Type B pancreatic cell (in vitro differentiated cells): ENCODE measurements at places on chromosomes 13 and 19. TPM values are rescaled to one million over a fixed set of nuclear protein-coding genes. Genes with fewer than 3 reads are reported as not detected.

The NBEA gene
- 7.2 and 20.8 TPM in 2 replicates for total RNA-seq

DNA sequence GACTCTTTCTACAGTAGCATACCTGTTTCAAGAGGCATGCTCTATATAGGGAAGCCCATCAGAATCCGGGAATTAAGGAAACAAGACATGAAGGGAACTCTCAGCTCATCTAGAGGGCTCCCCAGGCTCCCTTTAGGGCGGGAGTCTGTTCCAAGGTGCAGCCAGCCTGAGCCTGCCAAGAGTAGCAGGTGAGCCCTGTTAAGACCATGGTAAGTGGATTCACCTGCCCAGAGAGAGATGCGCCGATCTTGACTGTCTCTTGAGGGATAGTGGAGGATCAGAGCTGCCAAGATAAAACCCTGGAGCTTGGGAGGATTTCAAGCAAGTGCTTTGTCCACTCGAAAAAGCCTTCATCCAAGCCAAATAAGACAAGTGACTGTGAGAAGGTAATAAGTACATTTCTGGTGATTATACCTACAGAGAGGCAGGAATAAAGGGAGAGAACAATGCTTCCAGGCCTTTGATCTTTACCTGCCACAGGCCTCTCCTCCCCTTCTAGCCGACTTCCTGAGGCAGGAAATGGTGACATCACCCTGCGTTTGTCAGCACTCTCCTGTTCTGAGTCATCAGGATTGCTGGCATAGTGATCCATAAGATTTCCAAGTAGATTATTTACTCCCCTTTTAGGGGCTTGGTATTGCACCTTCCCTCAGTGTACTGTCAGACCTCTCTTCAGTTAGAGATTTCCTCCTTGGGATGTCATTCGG is 31.5 kb downstream of the KLF5 start:
- DNase-seq = no peak
- no peaks in the 10 kb centered on the region for H3K27me3 ChIP-seq
- H3K36me3 ChIP-seq = peaks cover 5% of the 10 kb centered on the region

GRCh38 chr19:10979951-10980381 is 19.1 kb downstream of the SMARCA4 start:
- no peak for DNase-seq
- peaks cover 7% of the 10 kb centered on the region for H3K36me3 ChIP-seq
- H3K27me3 ChIP-seq = no peaks in the 10 kb centered on the region
- H3K4me1 ChIP-seq = peaks cover 18% of the 10 kb centered on the region
- no peak overlapping the region for H3K4me3 ChIP-seq
- no peak overlapping the region for H3K27ac ChIP-seq

DNA sequence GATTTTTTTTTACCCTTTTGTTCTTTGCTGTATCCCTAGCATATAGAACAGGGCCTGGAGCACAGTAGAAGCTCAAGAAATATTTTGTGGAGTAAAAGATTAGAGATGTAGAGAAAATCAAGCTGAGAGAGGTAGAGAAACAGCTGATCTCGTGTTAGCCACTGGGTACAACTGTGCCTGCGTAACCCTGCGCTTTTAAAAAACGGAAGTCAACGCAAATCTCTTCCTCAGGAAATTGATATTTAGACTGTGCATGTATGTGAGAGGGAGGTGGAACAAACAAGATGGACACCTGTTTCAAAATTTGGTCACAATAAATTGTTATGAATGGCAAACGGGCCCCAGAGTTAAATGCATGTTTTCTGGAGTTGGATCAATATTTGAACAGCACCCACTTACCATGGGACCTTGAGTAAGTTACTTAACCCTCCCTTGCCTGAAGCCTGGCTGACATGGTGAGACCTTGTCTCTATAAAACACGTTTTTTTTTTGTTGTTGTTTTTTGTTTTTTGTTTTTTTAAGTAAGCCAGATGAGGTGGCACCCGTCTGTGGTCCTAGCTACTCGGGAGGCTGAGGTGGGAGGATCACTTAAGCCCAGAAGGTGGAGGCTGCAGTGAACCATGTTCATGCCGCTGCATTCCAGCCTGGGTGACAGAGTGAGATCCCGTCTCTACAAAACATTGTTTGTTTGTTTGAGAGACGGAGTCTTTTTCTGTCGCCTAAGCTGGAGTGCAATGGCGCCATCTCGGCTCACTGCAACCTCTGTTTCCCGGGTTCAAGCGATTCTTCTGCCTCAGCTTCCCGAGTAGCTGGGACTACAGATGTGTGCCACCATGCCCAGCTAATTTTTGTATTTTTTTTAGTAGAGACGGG is 3.3 kb upstream of the EPOR start:
- no peaks in the 10 kb centered on the region for H3K36me3 ChIP-seq
- H3K27me3 ChIP-seq = peaks cover 8% of the 10 kb centered on the region
- no peak for DNase-seq
- no peak overlapping the region for H3K4me3 ChIP-seq
- no peak overlapping the region for H3K27ac ChIP-seq

DNA sequence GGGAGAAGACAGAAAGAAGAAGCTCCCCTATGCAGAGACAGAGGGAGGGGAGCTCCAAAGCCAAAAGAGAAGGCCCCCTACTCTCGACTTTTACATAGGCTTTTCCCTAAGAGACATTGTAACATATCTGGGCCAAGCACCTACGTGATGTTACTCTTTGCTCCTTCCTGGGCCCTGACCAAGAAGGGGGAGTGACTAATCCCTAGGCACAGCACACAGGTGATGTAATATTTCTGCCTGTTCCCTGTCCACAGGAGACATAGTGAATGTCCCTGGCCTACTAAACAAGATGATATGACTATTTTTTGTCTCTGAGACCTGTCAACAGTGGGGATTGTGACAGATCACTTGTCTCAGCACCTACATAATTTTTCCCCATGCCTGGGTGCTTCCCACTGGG is 15.9 kb upstream of the ZNF254 start:
- H3K4me1 ChIP-seq = peaks cover 6% of the 10 kb centered on the region
- H3K27ac ChIP-seq = peak overlapping the region; percentile 29
- H3K4me3 ChIP-seq = no peak overlapping the region
- H3K36me3 ChIP-seq = peaks cover 60% of the 10 kb centered on the region
- DNase-seq = no peak

DNA sequence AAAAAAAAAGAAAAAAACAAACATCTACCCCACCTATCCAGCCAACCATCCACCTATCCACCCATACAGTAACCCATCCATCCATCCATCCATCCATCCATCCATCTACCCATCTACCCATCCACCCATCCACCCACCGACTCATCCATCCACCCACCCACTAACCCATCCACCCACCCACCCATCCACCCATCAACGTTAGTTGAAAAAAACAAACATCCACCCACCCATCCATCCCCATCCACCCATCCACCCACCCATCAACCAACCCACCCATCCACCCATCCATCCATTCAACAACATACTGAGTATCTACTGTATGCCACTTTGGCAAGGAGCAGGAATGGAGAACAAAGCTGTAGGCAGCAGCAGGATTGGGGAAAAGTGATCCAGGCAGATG is 6.1 kb upstream of the AP3D1 start:
- H3K27ac ChIP-seq = peak overlapping the region; percentile 59
- H3K4me1 ChIP-seq = peaks cover 15% of the 10 kb centered on the region
- no peaks in the 10 kb centered on the region for H3K27me3 ChIP-seq
- DNase-seq = no peak
- no peak overlapping the region for H3K4me3 ChIP-seq
- no peaks in the 10 kb centered on the region for H3K36me3 ChIP-seq

The DZIP1 gene
- total RNA-seq = 5.9 and 51.3 TPM in 2 replicates

The CCDC194 gene
- not detected in 2 replicates for total RNA-seq

- peak overlapping the region; percentile 92 for H3K27ac ChIP-seq
- peaks cover 16% of the 10 kb centered on the region for H3K4me1 ChIP-seq
- DNase-seq = peak; percentile 91
- H3K4me3 ChIP-seq = peak overlapping the region; percentile 84
- peaks cover 3% of the 10 kb centered on the region for H3K27me3 ChIP-seq
Measured at GRCh38 chr19:47231215-47232054, 436 bp upstream of the BBC3 start.

DNA sequence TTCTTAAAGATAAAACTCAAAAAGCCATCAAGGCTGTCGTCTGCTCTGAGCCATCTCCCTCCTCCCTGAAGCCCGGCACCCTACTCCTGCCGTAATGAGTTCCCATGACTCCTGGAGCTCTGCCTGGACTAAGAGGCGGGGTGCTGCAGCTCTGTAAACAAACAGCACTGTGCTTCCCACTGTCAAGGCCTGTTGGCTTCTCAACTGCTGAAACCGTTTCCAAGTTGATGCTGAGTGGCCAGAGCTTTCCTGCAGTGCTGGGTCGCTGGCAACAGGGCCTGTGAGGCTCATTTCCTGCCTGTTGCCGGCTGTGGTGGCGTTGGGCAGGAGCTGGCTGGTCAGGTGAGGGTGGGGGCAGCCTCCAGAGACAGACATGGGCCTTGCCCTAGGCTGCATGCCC is 26.7 kb upstream of the ISYNA1 start:
- H3K27ac ChIP-seq = peak overlapping the region; percentile 77
- no peak overlapping the region for H3K4me3 ChIP-seq
- DNase-seq = no peak
- H3K4me1 ChIP-seq = no peaks in the 10 kb centered on the region
- no peaks in the 10 kb centered on the region for H3K36me3 ChIP-seq

The GPR4 gene
- total RNA-seq = not detected in 2 replicates

- no peak for DNase-seq
- no peak overlapping the region for H3K27ac ChIP-seq
- peaks cover 7% of the 10 kb centered on the region for H3K4me1 ChIP-seq
- peaks cover 22% of the 10 kb centered on the region for H3K27me3 ChIP-seq
- no peak overlapping the region for H3K4me3 ChIP-seq
- no peaks in the 10 kb centered on the region for H3K36me3 ChIP-seq
Measured at GRCh38 chr19:49474542-49474924, 518 bp downstream of the FLT3LG start.

- no peak overlapping the region for H3K27ac ChIP-seq
- H3K27me3 ChIP-seq = no peaks in the 10 kb centered on the region
- DNase-seq = no peak
Measured at GRCh38 chr13:60583911-60584753, 187.1 kb downstream of the TDRD3 start.

GRCh38 chr13:63420685-63421084 is 2005.0 kb upstream of the PCDH20 start:
- H3K27ac ChIP-seq = no peak overlapping the region
- no peak for DNase-seq
- H3K27me3 ChIP-seq = no peaks in the 10 kb centered on the region
- no peaks in the 10 kb centered on the region for H3K36me3 ChIP-seq
- H3K4me1 ChIP-seq = no peaks in the 10 kb centered on the region

The APOC4 gene
- total RNA-seq = not detected in 2 replicates

The NTF4 gene
- 3.9 and 5.2 TPM in 2 replicates for total RNA-seq

GRCh38 chr13:18978447-18978846 is 203.2 kb downstream of the TUBA3C start:
- no peak for DNase-seq
- no peaks in the 10 kb centered on the region for H3K4me1 ChIP-seq
- H3K27me3 ChIP-seq = no peaks in the 10 kb centered on the region
- H3K36me3 ChIP-seq = no peaks in the 10 kb centered on the region

DNA sequence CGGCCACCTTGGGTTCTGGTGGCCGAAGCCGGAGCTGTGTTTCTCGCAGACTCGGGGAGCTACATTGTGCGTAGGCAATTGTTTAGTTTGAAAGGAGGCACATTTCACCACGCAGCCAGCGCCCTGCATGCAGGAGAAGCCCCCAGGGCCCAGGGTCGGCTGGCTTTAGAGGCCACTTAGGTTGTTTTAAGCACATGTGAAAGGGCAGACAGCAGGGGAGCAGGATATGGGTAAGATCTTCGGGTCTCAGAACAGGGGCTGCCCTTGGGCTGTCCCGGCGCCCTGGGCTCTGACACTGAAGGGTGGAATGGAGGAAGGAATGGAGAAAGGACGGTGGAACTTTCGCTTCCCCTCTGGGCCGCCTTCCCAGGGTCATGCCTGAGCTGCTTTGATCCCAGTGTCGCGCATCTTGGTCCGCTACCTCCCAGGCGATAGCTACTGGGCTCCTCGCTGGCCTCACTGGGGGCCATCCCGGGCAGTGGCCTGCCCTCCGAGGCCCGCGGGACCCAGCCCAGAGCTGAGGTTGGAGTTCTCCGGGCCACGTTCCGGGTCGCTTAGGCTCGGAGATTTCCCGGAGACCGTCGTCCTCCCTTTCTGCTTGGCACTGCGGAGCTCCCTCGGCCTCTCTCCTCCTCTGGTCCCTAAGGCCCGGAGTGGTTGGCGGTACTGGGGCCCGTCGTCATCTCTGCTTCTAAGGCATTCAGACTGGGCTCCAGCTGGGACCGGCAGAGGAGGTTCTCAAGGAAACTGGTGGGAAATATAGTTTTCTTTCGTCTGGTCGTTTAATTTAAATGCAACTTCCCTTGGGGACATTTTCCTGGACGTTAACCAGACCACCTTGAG is 4.3 kb upstream of the POU4F1 start:
- no peak overlapping the region for H3K27ac ChIP-seq
- no peak for DNase-seq
- H3K4me3 ChIP-seq = peak overlapping the region; percentile 82
- peaks cover 23% of the 10 kb centered on the region for H3K4me1 ChIP-seq

- DNase-seq = no peak
- no peak overlapping the region for H3K27ac ChIP-seq
- H3K4me1 ChIP-seq = no peaks in the 10 kb centered on the region
- no peak overlapping the region for H3K4me3 ChIP-seq
- no peaks in the 10 kb centered on the region for H3K27me3 ChIP-seq
Measured at GRCh38 chr13:114268344-114269280, 12.8 kb upstream of the UPF3A start.

GRCh38 chr13:45276913-45277312 is 64.1 kb downstream of the TPT1 start:
- no peak for DNase-seq
- H3K27me3 ChIP-seq = no peaks in the 10 kb centered on the region
- no peak overlapping the region for H3K4me3 ChIP-seq
- H3K36me3 ChIP-seq = peaks cover 8% of the 10 kb centered on the region

The MBD3L3 gene
- total RNA-seq = not detected in 2 replicates

DNA sequence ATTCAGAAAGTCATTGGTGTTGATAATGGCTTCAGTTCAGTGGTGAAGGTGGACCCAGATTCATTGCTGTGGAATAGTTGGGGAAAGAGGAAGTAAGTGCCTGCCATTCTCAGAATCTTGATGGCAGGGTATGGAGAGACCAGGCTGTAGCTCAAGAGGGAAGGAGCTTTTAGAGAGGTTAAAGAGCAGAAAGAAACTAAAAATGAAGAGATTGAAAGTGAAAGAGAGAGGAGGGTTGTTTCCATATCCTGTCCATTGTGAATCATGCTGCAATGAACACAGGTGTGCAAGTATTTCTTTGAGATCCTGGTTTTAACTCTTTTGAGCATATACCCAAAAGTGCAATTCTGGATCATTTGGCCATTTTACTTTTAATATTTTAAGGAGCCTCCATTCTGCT is 12.5 kb downstream of the GJB6 start:
- H3K36me3 ChIP-seq = no peaks in the 10 kb centered on the region
- no peaks in the 10 kb centered on the region for H3K4me1 ChIP-seq
- peaks cover 14% of the 10 kb centered on the region for H3K27me3 ChIP-seq
- no peak for DNase-seq
- H3K4me3 ChIP-seq = no peak overlapping the region
